Urinary bladder (tissue), 4 donors: ENCODE measurements at places on chromosomes 7 and 10.
A peak's percentile ranks its signal among the peaks of the same experiment; 100 is the strongest.

- no peak for DNase-seq
Observed at GRCh38 chr10:116109481-116109880, 163.5 kb downstream of the GFRA1 start.

GRCh38 chr10:87670586-87670985 lies 10.9 kb downstream of the PAPSS2 start:
- DNase-seq: no peak

GRCh38 chr10:88952647-88953111 lies at the start of gene ACTA2:
ACTA2 (minus strand) TSS chr10:88952773; CDS start chr10:88948930, 3,843 bp downstream.
- peak; percentile 33 for DNase-seq

- DNase-seq: no peak
Observed at GRCh38 chr7:44636041-44636584, 29.7 kb downstream of the OGDH start.

DNA sequence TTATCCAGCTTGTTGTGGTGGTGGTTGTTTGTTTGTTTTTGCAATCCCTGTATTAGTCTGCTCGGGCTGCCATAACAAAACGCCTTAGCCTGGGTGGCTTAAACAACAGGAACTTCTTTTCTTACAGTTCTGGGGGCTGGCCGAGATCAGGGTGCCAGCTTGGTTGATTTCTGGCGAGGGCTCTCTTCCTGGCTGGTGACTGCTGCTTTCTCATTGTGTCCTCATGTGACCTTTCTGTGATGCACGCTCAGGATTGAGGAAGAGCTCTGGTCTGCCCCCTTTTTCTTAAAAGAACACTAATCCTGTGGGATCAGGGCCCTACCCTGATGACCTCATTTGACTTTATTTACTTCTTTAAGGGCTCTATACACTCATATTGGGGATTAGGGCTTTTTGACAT lies 107.1 kb upstream of the NRP1 start:
- DNase-seq: no peak
